ENCODE measurements at places on chromosomes 7 and 10. TPM values are rescaled to one million over a fixed set of nuclear protein-coding genes. Genes with fewer than 3 reads are reported as not detected.
A peak's percentile ranks its signal among the peaks of the same experiment; 100 is the strongest.

DNA sequence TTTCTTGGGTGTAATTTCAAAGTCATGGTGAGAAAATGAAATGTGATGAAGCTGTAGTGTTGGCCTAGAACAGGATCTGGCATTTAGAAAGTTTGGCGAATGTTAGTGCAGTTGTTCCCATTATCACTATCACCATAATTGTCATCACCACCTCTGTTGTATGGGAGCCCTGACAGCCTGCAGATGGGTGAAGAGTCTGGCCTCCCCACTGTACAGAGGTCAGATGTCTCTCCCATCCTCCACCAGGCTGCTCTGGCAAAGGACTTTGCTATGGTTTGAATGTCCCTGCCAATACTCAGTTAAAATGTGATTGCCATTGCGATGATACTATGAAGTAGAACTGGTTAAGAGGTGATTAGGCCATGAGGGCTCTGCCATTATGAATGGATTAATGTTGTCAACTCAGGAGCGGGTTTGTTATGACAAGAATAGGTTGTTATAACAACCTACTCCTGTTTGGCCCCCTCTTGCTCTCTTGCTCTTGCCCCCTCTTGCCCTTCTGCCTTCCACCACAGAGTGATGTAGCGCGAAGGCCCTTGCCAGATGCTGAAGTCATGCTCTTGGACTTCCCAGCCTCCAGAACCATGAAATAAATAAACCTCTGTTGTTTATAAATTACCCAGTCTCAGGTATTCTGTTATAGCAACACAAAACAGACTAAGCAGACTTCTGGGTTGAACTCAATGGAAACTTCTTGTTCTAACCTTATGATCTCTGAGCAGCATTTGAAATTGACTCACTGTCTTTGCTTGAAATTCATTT lies 90.0 kb downstream of the GRK5 start:
- no peak for DNase-seq
- peaks cover 47% of the 10 kb centered on the region for H3K4me1 ChIP-seq
- H3K4me3 ChIP-seq: no peak overlapping the region
- no peak overlapping the region for H3K27ac ChIP-seq
- peaks cover 8% of the 10 kb centered on the region for H3K36me3 ChIP-seq

GRCh38 chr7:47405921-47406800 lies 175.8 kb downstream of the TNS3 start:
- peaks cover 7% of the 10 kb centered on the region for H3K4me1 ChIP-seq
- no peaks in the 10 kb centered on the region for H3K36me3 ChIP-seq
- no peak overlapping the region for H3K27ac ChIP-seq
- no peaks in the 10 kb centered on the region for H3K27me3 ChIP-seq
- no peak for DNase-seq
- H3K4me3 ChIP-seq: no peak overlapping the region

- H3K27me3 ChIP-seq: peaks cover 13% of the 10 kb centered on the region
- no peaks in the 10 kb centered on the region for H3K36me3 ChIP-seq
- no peak overlapping the region for H3K27ac ChIP-seq
- no peak overlapping the region for H3K4me3 ChIP-seq
These were observed 219.5 kb downstream of the GLI3 start for GRCh38 chr7:42017349-42017986.

DNA sequence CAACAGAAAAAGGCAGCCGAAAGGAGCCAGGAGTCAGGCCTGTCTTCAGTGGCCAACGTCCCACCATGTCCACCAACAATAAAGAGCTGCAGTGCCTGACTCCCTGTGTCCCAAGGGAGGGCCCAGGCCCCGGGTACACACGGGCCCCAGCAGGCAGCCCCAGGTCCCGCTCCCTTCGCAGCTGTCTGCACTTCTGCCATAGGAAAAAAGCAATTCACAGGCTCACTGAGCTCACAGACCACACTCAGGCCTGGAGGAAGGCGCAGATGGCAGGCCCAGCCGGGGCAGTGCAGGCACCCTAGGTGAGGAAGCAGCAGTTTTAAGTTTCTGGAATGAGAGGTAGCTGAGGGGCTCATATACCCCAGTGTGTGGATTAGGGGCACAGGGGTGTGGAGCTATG lies 100.5 kb downstream of the PRKAG2 start:
- H3K27ac ChIP-seq: no peak overlapping the region
- H3K4me3 ChIP-seq: no peak overlapping the region
- peaks cover 1% of the 10 kb centered on the region for H3K36me3 ChIP-seq
- no peaks in the 10 kb centered on the region for H3K27me3 ChIP-seq
- H3K4me1 ChIP-seq: peaks cover 3% of the 10 kb centered on the region

DNA sequence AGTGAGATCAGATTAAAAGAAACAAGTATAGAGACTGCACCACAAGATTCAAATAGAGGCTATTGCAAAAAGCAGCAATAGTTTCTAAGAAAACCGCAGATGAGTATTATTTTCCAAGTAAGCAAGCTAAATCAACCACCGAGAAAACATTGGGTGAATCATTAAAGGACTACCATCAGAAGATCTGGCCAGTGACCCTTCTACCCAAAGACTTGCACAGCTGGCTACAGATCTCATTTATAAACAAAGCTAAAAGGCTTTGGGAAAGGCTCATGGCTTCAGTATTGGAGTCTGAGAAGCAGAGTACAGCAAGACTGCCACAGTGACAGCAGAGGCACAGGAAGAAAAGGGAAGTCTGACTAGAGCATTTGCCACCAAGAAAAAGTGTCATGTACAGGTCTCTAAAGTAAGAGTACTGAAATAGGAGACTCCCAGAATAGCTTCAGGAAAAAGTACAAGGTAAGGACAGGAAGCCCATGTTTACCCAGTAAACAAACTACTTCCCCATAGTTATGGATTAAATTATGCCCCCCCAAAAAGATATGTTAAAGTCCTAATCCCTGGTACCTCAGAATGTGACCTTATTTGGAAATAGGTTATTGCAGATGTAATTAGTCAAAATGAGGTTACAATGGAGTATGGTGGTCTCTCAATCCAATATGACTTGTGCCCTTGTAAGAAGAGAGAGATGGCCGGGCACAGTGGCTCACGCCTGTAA lies 19.0 kb downstream of the STEAP1 start:
- peaks cover 11% of the 10 kb centered on the region for H3K4me1 ChIP-seq
- DNase-seq: no peak
- H3K36me3 ChIP-seq: no peaks in the 10 kb centered on the region
- peak overlapping the region; percentile 49 for H3K27ac ChIP-seq

DNA sequence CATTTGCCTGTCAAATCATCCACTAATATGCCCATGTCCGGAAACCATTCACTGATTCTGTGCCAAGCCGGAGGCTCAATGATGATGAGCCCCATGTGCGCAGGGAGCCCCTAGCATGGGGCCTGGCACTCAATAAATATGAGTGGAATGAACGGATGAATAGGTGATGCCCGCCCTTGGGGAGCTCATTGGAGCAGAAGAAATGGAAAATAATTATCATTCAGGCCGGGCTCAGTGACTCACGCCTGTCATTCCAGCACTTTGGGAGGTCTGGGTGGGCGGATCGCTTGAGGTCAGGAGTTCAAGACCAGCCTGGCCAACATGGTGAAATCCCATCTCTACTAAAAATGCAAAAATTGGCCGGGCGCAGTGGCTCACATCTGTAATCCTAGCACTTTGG lies 11.0 kb downstream of the RHBDD2 start:
- H3K27me3 ChIP-seq: no peaks in the 10 kb centered on the region
- H3K27ac ChIP-seq: no peak overlapping the region
- peaks cover 24% of the 10 kb centered on the region for H3K36me3 ChIP-seq
- H3K4me3 ChIP-seq: no peak overlapping the region
- DNase-seq: peak; percentile 31

- no peak overlapping the region for H3K4me3 ChIP-seq
- no peaks in the 10 kb centered on the region for H3K4me1 ChIP-seq
- no peak overlapping the region for H3K27ac ChIP-seq
These were observed 516.5 kb upstream of the KLF6 start for GRCh38 chr10:4301291-4302045.

Gene SLC26A5
- not detected for total RNA-seq

DNA sequence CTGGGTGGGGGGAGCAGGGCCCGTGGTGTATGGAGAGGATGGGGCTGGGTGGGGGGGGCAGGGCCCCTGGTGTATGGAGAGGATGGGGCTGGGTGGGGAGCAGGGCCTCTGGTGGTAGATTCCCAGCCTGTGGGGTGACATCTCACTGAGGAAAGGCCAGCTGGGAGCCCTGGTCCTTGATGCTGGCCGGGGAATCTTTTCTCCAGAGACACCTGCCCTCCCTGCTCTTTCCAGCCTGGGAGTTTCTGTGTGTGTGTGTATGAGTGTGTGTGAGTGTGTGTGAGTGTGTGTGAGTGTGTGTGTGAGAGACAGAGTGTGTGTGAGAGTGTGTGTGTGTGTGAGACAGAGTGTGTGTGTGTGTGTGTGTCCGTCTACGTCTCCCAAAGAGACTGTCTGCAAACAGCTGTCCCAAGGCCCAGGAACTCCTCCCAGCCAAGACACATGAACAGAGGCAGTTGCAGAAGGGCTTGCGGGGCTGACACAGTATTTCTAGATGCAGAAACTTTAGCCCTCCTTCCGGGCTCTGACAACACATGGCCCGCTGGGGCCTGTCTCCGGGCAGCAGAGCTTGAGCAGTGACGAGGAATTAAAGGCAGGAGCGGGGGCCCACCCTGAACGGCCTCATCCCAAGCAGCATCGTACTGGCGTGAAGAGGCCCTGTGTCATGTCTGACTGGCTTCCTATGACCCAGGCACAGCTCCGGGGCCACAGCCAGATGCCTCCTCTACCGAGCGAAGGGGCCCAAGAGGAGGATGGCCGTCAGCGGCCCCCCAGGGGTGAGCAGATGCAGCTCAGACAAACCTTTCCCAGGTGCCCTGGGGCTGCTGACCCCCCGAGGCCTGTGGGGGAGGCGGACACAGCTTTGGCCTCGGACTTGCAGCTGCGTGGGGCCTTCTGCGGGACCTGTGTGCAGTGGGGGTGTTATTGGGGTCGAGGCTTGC lies 24.3 kb downstream of the FAM20C start:
- H3K4me1 ChIP-seq: no peaks in the 10 kb centered on the region
- no peaks in the 10 kb centered on the region for H3K36me3 ChIP-seq
- H3K27me3 ChIP-seq: no peaks in the 10 kb centered on the region
- no peak overlapping the region for H3K4me3 ChIP-seq

Gene FANK1
- total RNA-seq: 0.58 TPM

DNA sequence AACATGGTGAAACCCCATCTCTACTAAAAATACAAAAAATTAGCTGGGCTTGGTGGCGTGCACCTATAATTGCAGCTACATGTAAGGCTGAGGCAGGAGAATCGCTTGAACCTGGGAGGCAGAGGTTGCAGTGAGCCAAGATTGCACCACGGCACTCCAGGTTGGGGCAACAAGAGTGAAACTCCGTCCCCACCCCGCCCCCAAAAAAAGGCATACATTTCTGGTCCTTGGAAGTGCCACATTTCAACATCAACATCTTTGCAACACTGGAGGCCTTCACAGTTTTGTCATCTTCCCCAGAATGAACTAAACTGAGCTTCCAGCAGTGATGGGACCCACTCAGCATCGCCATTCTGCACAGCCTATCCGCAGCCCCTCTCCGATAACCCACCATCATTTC lies 36.6 kb downstream of the FAM53B start:
- peaks cover 13% of the 10 kb centered on the region for H3K36me3 ChIP-seq
- peaks cover 77% of the 10 kb centered on the region for H3K4me1 ChIP-seq
- peak overlapping the region; percentile 51 for H3K27ac ChIP-seq
- no peaks in the 10 kb centered on the region for H3K27me3 ChIP-seq

Gene FAM25G
- total RNA-seq: not detected

DNA sequence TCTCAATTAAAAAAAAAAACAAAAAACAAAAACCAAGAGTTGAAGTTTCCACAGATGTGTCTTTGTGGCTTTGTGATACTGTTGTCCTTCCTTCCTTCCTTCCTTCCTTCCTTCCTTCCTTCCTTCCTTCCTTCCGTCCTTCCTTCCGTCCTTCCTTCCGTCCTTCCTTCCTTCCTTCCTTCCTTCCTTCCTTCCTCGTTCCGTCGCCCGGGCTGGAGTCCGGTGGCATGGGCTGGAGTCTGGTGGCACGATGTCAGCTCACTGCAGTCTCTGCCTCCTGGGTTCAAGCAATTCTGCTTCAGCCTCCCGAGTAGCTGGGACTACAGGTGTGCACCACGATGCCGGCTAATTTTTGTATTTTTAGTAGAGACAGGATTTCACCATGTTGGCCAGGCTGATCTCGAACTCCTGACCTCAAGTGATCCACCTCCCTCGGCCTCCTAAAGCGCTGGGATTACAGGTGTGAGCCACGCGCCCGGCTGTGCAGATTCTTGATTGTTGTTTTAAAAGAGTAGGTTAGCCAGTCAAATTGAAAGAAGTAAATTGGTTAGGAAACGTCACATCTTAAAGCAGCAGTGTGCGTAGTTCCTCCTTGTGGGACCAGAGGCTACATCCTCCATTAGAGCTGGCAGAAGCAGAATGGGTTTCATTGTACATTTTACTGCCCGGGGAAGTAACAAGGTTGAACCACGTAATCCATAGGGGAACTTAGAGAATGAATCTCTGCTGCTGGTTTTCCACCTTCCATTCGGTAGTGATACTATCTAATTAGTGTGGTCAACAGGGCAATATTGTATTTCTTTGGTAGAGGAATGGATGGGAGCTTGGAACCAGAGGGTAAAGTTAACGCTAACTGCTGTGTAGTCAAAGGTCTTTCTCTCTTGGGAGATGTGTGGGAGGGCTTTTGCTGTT lies 20.6 kb downstream of the DNAJB6 start:
- H3K4me3 ChIP-seq: no peak overlapping the region
- peaks cover 33% of the 10 kb centered on the region for H3K36me3 ChIP-seq
- H3K4me1 ChIP-seq: peaks cover 55% of the 10 kb centered on the region
- peak; percentile 23 for DNase-seq

Gene SMC3
- 71.2 TPM for total RNA-seq

- H3K4me1 ChIP-seq: no peaks in the 10 kb centered on the region
- DNase-seq: no peak
- H3K27ac ChIP-seq: no peak overlapping the region
- no peaks in the 10 kb centered on the region for H3K36me3 ChIP-seq
These were observed 88.3 kb downstream of the GALNT17 start for GRCh38 chr7:71220210-71220695.

Gene CAV1
- total RNA-seq: 0.18 TPM

DNA sequence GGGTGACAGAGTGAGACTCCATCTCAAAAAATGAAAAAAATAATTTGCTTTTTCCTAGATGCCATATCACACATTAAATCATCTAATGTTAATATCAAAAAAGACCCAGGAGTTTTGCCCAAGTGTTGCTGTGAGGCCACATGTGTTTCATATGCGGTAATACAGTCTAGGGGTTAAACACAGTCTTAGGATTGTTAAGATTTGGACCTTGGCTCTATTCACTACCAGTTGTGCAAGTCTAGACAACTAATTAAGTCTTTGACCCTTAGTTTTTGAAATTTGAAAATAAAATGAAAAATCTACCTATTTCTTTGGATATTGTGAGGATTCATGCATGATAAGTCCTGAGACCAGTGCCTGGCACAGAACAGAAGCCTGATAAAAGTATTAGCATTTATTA lies 14.9 kb upstream of the MALRD1 start:
- H3K36me3 ChIP-seq: no peaks in the 10 kb centered on the region
- no peak overlapping the region for H3K4me3 ChIP-seq
- no peaks in the 10 kb centered on the region for H3K4me1 ChIP-seq
- no peak for DNase-seq
- H3K27me3 ChIP-seq: no peaks in the 10 kb centered on the region

Gene MSRB2
- 6.9 TPM for total RNA-seq

Data from activated CD8-positive, alpha-beta T cell treated with anti-CD3 and anti-CD28 coated beads for 36 hours (primary cell).